Effector memory CD8-positive, alpha-beta T cell (primary cell): ENCODE measurements at places on chromosomes 11 and 22.
A peak's percentile ranks its signal among the peaks of the same experiment; 100 is the strongest.

GRCh38 chr11:46493791-46494190 lies 100.0 kb downstream of the AMBRA1 start:
- no peak for DNase-seq

- no peak for DNase-seq
These were observed 27.7 kb upstream of the EIF3M start for GRCh38 chr11:32555895-32556294.

- no peak for DNase-seq
These were observed 488.1 kb downstream of the NTM start for GRCh38 chr11:131858505-131858904.

DNA sequence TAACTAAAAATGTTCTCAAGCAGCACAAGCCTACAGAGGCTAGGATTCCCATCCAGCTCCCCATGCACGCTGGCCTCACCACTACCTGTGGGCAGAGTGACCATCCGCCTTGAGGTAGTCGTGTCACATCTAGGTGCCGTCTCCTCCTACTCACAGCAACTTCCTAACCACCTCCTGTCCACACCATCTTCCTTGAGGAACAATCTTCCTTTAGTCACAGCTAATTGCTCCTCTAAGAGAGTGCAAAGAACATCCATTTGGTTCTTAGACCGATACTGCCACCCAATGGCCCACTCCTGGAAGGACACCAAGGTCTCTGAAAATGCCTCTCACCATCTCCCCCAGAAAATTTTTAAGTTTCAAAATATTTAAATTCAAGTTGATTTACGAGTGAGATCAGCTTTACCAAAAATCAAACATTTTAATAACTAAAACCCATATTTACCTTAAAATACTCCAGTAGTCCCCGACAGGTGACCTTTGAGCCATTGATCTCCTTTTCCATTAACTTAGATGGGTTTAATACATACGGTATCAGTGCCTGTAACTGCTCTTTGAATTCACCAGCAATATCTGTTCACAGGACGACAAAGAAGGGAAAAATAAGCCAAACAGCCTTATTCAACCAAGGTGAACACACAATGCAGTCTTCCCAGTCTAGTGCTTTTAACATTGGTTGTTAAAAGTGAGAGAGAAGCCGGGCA lies 21.7 kb upstream of the PLAAT3 start:
- peak; percentile 81 for DNase-seq

DNA sequence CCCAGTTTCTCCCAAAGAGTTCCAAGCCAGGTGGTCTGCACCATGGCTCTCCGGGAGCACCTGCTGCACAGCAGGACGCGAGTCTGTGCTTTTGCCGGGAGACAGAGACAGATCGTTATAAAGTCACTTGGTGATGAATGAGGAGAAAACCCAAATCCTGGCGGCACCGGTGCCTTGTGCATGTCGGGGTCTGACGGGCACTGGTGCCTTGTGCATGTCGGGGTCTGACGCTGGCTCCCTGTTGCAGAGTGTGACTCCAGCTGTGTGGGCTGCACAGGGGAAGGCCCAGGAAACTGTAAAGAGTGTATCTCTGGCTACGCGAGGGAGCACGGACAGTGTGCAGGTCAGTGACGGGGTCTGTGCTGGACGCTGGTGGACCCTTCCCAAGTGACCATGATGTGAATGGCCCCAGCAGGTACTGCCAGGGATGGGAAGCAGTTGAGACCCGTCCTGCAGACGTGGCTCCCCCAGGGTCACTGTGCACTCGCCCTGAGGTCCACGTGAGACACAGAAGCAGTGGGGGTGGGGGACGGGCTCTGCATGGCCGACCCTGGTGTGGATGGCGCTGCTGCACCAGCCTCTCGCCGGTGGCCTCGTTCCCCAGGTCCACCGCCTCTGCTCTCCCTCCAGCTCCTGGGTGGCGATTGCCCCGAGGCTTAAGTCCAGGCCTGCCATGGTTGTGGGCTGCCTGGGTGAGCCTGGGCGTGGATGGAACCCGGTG lies 5.8 kb downstream of the CRELD2 start:
- DNase-seq = no peak

- peak; percentile 80 for DNase-seq
These were observed 23.4 kb downstream of the KRTAP5-5 start for GRCh38 chr11:1652771-1653540.

DNA sequence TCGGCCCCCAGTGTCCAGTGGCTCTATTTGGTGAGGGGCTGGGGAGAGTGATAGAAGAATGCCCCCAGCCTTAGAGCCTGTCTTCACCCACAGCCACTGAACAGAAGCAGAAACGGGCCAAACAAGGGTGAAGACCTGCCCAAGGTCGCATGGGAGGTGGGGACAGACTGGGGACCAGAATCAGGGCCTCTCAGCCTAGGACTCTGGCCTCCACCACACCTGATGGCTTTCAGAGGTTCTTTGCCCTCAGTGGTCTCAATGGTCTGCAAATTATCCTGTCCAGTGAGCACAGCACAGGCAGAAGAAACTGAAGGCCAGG lies 4.5 kb upstream of the MYRF start:
- DNase-seq = no peak

DNA sequence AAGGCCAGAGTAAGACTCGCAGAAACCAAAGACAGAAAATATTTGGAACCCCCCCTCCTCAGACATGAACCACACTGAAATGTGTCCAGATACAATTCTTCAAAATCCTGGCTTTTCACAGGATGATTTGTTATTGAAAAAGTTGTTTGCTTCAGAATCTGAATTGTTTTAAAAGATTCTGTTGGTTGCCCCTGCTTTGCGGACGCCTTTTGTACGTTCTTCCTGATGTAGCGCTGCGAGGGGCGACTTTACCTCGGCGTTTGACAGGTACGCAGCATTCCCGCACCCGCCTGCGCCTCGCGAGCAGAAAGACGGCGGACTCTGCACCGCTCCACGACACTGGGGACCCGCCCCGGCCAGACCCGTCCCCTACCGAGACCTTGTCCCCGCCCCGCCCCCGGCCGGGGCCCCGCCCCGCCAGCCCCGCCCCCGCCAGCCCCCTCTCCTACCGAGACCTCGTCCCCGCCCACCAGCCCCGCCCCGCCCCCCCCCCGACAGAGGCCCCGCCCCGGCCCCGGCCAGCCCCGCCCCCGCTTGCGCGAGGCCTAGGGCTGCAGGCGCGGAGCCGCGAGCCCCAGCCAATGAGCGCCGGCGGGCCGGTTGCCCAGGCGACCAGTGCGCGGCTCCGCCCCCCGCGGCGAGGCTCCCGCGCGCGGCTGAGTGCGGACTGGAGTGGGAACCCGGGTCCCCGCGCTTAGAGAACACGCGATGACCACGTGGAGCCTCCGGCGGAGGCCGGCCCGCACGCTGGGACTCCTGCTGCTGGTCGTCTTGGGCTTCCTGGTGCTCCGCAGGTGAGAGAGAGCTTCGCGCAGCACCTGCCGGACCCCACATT lies at the start of gene GLB1L2:
Gene GLB1L2 (plus strand): TSS at position 635 of the 835 bp plus-strand sequence. CDS start 74 bp downstream, at position 709.
- peak; percentile 73 for DNase-seq

GRCh38 chr11:102946237-102946636 lies 9.3 kb downstream of the MMP13 start:
- no peak for DNase-seq

DNA sequence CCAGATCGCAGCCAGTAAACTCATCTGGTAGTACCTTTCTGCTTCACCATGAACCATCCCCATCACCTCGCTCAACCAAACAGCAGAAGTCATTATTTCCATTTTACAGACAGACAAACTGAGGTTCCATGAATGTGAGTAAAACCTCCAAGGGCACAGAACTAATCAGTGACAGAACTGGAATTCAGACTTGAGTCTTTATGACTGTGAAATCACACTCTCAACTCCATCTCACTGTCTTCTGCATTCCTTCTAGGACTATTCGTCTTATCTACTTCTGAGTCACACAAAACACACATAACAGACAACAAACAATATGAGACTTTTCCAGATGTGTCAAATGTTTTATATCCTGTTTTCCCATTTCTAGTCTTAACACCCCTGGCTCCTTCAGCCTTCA lies 9.3 kb upstream of the NUP50 start:
- DNase-seq = no peak

GRCh38 chr11:84091212-84091986 lies 805.2 kb upstream of the CCDC90B start:
- DNase-seq = no peak

- DNase-seq = no peak
These were observed 43.0 kb upstream of the WT1 start for GRCh38 chr11:32478277-32478731.

DNA sequence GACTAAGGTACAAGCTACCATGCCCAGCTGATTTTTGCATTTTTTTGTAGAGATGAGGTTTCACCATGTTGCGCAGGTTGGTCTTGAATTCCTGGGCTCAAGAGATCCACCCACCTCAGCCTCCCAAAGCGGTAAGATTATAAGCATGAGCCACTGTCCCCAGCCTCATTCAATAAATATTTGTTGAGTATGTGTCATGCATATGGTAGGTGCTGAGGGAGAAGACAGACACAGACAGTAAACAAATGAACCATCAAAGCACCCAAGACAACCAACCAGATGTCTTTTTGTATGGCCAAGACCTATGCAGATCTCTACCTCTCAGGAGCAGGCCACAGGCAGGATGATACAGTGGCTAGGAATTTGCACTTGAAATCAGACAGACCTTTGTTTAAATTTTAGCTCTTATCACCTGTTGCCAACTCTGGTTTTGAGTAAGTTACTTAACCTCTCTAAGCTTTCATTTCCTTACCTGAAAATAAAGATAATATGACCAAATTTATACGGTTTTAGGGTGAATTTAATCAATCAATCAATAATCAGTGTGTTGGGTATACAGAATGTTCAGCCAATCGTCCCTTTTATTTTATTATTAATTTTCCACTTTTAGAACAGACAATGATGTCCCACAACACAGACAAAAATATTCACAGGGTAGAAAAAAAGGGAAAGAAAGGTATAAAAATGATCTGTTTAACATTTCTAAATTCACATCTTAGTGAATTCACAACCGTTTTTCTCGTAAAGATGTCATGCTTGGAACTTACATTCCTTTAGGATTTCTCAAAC lies 128.2 kb downstream of the SGSM3 start:
- DNase-seq = no peak

- DNase-seq = no peak
These were observed 651 bp upstream of the CARD16 start for GRCh38 chr11:105045676-105046296.

DNA sequence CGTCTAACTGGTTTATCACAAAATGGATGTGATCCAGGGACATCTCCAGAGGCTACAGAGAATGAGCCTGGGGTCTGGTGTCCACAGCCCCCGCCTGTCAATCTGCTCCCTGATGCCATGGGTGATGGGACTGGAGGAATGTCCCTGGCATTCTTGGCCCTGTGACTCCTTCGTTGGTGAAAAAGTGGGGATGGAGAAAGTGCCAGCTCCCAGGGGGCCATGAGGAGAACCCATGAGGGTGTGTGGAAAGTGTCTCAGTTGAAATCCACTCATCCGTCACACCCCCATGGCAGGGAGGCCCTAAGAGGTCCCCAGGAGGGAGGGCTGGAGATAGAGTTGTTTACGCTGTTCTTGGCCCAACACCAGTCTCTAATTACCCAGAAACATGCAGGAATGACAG lies 322.0 kb downstream of the CTTN start:
- no peak for DNase-seq

- DNase-seq = no peak
These were observed 1.5 kb upstream of the MMP20 start for GRCh38 chr11:102626676-102627075.

DNA sequence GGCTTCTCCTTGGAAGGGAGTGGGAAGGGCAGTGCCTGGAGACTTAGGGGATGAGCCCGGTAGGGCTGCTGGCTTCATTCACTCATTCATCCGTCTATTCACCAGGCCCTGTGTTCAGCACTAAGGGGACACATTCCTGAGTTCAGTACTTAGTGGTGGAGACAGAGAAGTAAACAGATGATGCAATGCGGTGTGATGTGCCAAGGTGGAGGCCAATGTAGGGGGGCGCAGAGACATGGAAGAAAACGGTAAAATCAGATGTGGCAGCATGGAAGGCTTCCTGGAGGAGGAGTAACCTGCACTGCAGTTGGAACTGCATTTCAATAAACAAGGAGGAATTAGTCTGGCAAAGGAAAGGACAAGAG lies 21.3 kb downstream of the GRIK4 start:
- DNase-seq = no peak

DNA sequence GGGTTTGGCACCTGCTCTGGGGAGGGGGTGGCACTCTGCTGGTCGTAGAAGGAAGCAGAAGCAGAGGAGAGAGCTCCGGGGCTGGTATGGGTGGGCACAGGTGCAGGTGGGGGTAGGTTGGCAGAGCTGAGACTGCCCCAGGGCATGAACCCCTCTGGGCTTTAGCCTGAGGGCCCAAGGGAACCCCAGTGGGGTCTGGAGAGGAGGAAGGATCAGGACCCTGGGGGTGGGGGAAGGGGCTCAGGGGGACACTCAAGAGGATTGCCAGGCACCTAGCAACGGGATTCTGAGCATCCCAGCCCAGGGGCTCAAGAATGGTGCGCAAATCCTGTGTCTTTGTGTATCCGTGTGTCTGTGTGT lies 6.3 kb downstream of the ALDH3B2 start:
- DNase-seq = no peak

- DNase-seq = peak; percentile 42
These were observed 15.2 kb upstream of the TH start for GRCh38 chr11:2186669-2187279.

DNA sequence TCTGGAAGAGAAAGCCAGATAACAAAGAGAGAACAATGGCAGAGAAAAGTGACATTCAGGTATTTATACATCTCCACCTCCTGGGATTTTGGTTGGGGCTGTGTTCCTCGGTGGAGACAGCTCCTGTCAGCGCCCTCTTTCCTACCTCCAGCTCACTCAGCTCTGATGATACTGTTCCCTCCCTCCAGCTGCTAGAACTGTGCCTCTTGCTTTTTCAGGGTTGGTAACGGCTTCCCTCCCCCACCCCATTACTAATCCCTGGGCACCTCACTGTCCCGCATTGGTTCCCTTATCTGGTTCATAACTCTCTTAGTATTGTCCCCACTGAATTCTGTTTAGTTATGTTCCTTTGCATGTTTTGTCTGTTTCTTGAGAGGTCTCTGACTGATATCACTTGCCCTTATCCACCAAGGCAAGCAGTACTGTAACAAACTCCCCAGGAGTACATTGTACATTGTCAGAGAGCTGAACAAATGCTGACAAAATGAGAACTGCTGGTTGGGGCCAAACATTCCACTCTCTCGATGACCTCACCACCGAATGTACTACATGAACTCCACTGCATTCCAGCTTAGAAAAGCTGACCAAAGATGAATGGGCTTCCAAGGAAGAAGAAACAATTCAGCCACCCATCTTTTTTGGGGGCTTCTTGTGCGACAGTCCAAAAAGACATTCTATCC lies 5.7 kb upstream of the FBXO3 start:
- DNase-seq = no peak

- DNase-seq = no peak
These were observed 2.1 kb upstream of the USP47 start for GRCh38 chr11:11839718-11840117.

- DNase-seq = no peak
These were observed 82.3 kb downstream of the JRKL start for GRCh38 chr11:96472085-96472484.
